ENCODE measurements at places on chromosomes 1 and 21. TPM values are rescaled to one million over a fixed set of nuclear protein-coding genes. Genes with fewer than 3 reads are reported as not detected.

SLFNL1 gene
- total RNA-seq, result 0.65 TPM

ARHGEF2 gene
- 204 TPM for total RNA-seq

IL10RB gene
- 33.2 TPM for total RNA-seq

PTGFR gene
- not detected for total RNA-seq

CACNA1S gene
- total RNA-seq, result not detected

SEC16B gene
- total RNA-seq, result not detected

LHX8 gene
- total RNA-seq, result not detected

ITLN2 gene
- not detected for total RNA-seq

NUCKS1 gene
- total RNA-seq, result 115 TPM

CHIA gene
- not detected for total RNA-seq

KIF21B gene
- total RNA-seq, result 91.7 TPM

TRIM46 gene
- 4.0 TPM for total RNA-seq

PTGER3 gene
- total RNA-seq, result 0.11 TPM

UHMK1 gene
- total RNA-seq, result 65.5 TPM

TCHH gene
- not detected for total RNA-seq

SPATA21 gene
- total RNA-seq, result not detected

All from naive thymus-derived CD8-positive, alpha-beta T cell (primary cell).